ENCODE measurements at places on chromosomes 4 and X. TPM values are rescaled to one million over a fixed set of nuclear protein-coding genes. Genes with fewer than 3 reads are reported as not detected.
A peak's percentile ranks its signal among the peaks of the same experiment; 100 is the strongest.

- no peak for DNase-seq
- H3K36me3 ChIP-seq: no peaks in the 10 kb centered on the region
- H3K4me1 ChIP-seq: no peaks in the 10 kb centered on the region
- H3K27ac ChIP-seq: no peak overlapping the region
Observed at GRCh38 chr4:116724249-116724648, 361.1 kb downstream of the TRAM1L1 start.

- H3K4me1 ChIP-seq: no peaks in the 10 kb centered on the region
- H3K27ac ChIP-seq: no peak overlapping the region
- no peaks in the 10 kb centered on the region for H3K27me3 ChIP-seq
- H3K36me3 ChIP-seq: no peaks in the 10 kb centered on the region
- H3K4me3 ChIP-seq: no peak overlapping the region
Observed at GRCh38 chrX:16953606-16954211, 7.3 kb downstream of the REPS2 start.

DNA sequence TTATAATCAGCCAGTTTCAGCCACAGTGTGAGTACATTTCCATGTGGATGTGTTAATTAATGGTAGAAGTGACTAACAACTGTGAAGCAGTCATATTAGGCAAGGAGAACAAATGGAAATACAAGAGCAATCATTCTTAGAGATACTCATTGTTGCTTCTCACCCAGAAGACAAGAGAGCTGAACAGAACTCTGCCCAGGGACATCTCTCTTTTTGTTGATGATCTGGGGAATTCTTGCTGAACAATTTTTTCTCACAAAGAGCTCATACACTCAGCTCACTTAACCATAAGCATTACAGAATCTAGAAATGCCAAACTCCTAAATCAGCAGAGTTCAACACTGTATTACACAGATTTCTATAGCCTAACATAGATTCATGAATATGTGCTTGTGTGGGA, 150.1 kb downstream of the COMMD8 start:
- no peaks in the 10 kb centered on the region for H3K27me3 ChIP-seq
- no peak overlapping the region for H3K27ac ChIP-seq
- H3K4me1 ChIP-seq: no peaks in the 10 kb centered on the region
- no peaks in the 10 kb centered on the region for H3K36me3 ChIP-seq
- no peak for DNase-seq

GRCh38 chr4:8834681-8835220, 36.9 kb downstream of the HMX1 start:
- peaks cover 4% of the 10 kb centered on the region for H3K27me3 ChIP-seq
- H3K36me3 ChIP-seq: no peaks in the 10 kb centered on the region
- H3K27ac ChIP-seq: no peak overlapping the region
- H3K4me3 ChIP-seq: no peak overlapping the region
- H3K4me1 ChIP-seq: no peaks in the 10 kb centered on the region
- DNase-seq: no peak

- H3K36me3 ChIP-seq: no peaks in the 10 kb centered on the region
- H3K27ac ChIP-seq: no peak overlapping the region
- H3K27me3 ChIP-seq: no peaks in the 10 kb centered on the region
- no peak overlapping the region for H3K4me3 ChIP-seq
- no peak for DNase-seq
- H3K4me1 ChIP-seq: no peaks in the 10 kb centered on the region
Observed at GRCh38 chr4:149248191-149248764, 567.4 kb downstream of the IQCM start.

DNA sequence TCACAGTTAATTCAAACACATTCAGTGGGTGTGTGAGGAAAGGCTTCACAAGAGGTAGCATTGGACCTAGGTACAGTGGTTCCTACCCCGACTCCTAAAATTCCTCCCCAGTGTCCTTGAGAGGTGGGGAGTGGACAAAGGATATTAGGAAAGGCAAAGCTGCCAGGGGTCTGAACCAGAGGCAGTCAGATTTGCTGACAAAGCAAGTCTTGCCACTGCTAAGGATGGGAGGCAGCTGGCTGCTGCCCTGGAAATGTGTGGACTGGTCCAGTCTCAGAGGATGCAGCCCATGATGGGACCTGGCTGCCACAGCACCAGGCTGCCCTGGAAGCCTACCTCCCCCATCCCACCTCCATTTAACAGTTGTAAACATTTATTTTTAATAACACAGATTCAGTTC, 4.1 kb upstream of the PHF8 start:
- H3K27me3 ChIP-seq: no peaks in the 10 kb centered on the region
- H3K4me1 ChIP-seq: peaks cover 5% of the 10 kb centered on the region
- no peak for DNase-seq
- H3K36me3 ChIP-seq: no peaks in the 10 kb centered on the region
- H3K4me3 ChIP-seq: no peak overlapping the region

TCEAL2 gene
- 2.4 TPM for total RNA-seq

DNA sequence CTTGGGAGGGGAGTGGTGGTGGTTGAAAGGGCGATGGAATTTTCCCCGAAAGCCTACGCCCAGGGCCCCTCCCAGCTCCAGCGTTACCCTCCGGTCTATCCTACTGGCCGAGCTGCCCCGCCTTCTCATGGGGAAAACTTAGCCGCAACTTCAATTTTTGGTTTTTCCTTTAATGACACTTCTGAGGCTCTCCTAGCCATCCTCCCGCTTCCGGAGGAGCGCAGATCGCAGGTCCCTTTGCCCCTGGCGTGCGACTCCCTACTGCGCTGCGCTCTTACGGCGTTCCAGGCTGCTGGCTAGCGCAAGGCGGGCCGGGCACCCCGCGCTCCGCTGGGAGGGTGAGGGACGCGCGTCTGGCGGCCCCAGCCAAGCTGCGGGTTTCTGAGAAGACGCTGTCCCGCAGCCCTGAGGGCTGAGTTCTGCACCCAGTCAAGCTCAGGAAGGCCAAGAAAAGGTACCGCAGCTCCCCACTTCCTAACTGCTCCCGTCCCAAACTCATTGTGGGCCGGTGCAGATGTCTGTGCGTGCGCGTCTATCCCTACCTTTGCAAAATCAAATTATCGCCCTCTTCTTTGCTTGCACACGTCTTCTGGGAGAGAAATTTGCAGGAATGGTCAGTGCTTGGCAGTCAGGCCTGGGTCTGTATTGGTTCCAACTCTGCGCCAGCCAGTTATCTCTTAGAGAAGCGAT, 533 bp downstream of the IL15 start:
- H3K27ac ChIP-seq: no peak overlapping the region
- peak overlapping the region; percentile 43 for H3K4me3 ChIP-seq

DNA sequence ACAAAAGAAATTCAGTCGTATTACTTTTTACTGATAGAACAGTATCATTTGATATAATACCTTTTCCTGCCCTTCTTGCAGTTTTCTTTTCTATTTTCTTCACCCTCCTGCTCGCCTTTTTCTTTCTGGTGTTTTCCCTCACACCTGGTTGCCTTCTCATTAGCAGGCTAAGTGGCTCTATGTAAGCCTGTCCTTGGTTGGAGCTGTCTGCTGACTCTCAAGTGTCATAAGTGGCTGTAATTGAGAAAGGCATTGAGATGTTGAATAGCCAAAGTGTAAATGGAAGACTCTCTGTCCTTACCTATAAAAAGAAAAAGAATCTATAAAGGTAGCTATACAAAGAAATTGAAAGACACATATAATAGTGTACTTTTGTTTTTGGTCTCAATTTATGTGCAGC, 180.7 kb downstream of the ADGRL3 start:
- peaks cover 29% of the 10 kb centered on the region for H3K27me3 ChIP-seq
- peaks cover 7% of the 10 kb centered on the region for H3K4me1 ChIP-seq
- peak; percentile 66 for DNase-seq
- H3K27ac ChIP-seq: no peak overlapping the region
- no peaks in the 10 kb centered on the region for H3K36me3 ChIP-seq
- H3K4me3 ChIP-seq: no peak overlapping the region

DNA sequence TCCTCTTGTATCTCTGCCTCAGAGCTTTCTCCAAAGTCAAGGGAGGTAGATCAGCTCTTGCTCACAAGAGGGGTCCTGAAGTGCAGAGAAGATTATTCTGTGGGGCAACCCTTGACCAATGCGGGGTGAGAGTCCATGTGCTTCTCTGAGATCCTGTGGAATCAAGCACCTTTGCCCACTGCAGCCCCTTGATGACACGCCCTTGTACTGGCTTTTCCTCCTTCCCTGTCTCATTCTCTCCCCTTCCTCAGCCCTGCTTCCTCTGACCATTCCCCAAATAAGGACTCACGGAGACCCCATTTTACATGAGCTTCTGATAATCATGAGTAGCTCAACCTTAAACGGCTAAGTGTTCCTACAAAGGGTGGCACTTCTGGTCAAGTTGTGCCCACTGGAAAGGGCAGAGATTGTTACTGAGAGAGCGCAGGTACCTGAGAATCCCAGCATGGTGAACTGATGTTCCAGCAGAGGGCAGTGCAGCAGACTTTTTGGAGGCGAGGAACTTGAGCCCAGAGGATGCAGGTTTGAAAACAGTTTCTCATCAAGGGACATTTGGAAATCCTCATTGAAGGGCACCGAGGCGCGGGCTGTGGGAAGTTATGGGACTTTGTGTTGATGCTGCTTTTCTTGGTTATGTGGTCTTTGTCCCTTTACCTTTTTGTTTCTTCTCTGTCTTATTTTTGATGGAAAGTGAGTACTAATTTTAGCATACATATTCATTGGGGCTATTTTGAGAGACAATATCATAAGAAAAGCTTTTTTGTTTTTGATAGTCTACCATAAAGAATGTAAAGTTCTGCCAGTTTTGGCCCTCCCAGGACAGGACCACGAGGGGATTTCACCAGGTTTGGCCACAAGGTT, 201.3 kb downstream of the RBM46 start:
- H3K4me3 ChIP-seq: no peak overlapping the region
- no peaks in the 10 kb centered on the region for H3K4me1 ChIP-seq
- no peaks in the 10 kb centered on the region for H3K36me3 ChIP-seq
- H3K27me3 ChIP-seq: no peaks in the 10 kb centered on the region
- DNase-seq: peak; percentile 82

- H3K36me3 ChIP-seq: no peaks in the 10 kb centered on the region
- no peak overlapping the region for H3K4me3 ChIP-seq
- no peak overlapping the region for H3K27ac ChIP-seq
- no peaks in the 10 kb centered on the region for H3K4me1 ChIP-seq
Observed at GRCh38 chr4:177923888-177924287, 481.7 kb upstream of the AGA start.

GRCh38 chr4:164251257-164251656, 502.7 kb upstream of the SMIM31 start:
- no peak overlapping the region for H3K27ac ChIP-seq
- peaks cover 6% of the 10 kb centered on the region for H3K4me1 ChIP-seq
- no peaks in the 10 kb centered on the region for H3K36me3 ChIP-seq
- no peaks in the 10 kb centered on the region for H3K27me3 ChIP-seq
- no peak for DNase-seq
- H3K4me3 ChIP-seq: no peak overlapping the region

GRCh38 chr4:10032625-10033024, 11.3 kb upstream of the SLC2A9 start:
- no peak overlapping the region for H3K27ac ChIP-seq
- no peak for DNase-seq
- no peaks in the 10 kb centered on the region for H3K36me3 ChIP-seq
- H3K4me3 ChIP-seq: no peak overlapping the region
- no peaks in the 10 kb centered on the region for H3K27me3 ChIP-seq

DNA sequence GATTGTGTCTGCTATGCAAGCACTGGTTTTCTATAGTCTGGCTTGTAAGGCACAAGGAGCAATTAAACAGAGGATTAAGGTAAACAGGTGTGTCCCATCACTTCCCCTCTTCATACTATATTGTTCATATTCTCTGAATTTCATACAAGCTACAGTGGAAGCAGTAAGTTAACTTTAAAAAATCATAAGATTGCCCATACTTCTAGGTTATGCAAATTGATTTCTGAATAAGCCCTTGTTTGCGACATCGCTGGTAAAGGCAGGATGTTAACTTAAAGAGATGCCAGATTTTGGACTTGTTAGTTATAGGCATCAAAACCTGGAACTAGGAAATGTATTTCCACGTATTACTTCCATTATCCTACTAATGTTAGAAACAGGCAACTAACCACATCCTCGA, 1.0 kb upstream of the TMEM131L start:
- H3K4me1 ChIP-seq: peaks cover 6% of the 10 kb centered on the region
- no peak overlapping the region for H3K27ac ChIP-seq
- no peaks in the 10 kb centered on the region for H3K36me3 ChIP-seq
- DNase-seq: no peak
- H3K4me3 ChIP-seq: no peak overlapping the region

POU3F4 gene
- total RNA-seq: 0.03 TPM

H2BW2 gene
- not detected for total RNA-seq

GRCh38 chr4:5374592-5374991, 323.3 kb downstream of the STK32B start:
- no peak for DNase-seq
- no peaks in the 10 kb centered on the region for H3K4me1 ChIP-seq
- no peak overlapping the region for H3K27ac ChIP-seq
- no peak overlapping the region for H3K4me3 ChIP-seq

CYTL1 gene
- total RNA-seq: 0.57 TPM

DNA sequence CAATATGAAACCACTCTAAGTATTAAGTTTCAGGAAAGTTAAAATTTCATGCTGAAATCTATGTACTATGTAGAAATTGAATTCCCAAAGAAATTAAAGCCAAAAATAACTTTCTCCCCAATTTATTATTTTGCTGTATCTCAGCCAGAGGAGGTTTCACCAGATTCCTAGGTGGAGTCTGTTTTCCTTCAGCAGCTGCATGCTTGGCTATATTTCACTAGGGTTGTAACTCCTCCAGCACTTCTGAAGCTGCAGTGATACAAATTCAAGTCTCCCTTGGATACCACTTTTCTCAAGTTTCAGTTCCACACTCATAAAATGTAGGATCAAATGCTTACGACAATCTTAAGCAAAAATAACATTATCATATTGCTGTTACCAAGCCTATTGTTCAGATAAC, 41.2 kb upstream of the ZC4H2 start:
- no peaks in the 10 kb centered on the region for H3K36me3 ChIP-seq
- no peaks in the 10 kb centered on the region for H3K4me1 ChIP-seq
- DNase-seq: no peak
- no peak overlapping the region for H3K27ac ChIP-seq
- no peak overlapping the region for H3K4me3 ChIP-seq

ETDA gene
- not detected for total RNA-seq

- no peak overlapping the region for H3K27ac ChIP-seq
- DNase-seq: no peak
- H3K4me3 ChIP-seq: no peak overlapping the region
- no peaks in the 10 kb centered on the region for H3K36me3 ChIP-seq
Observed at GRCh38 chr4:104966349-104967033, 180.2 kb upstream of the TET2 start.

TMSB4X gene
- 207 TPM for total RNA-seq

ATP1B4 gene
- total RNA-seq: 0.11 TPM

CTAG2 gene
- total RNA-seq: not detected

Measured in cardiac muscle cell (in vitro differentiated cells and primary cell).